Activated CD4-positive, alpha-beta T cell treated with anti-CD3 and anti-CD28 coated beads, Interleukin-2, amount 50 U/mL, for 16 hours (primary cell): ENCODE measurements at places on chromosomes 5 and 9.

DNA sequence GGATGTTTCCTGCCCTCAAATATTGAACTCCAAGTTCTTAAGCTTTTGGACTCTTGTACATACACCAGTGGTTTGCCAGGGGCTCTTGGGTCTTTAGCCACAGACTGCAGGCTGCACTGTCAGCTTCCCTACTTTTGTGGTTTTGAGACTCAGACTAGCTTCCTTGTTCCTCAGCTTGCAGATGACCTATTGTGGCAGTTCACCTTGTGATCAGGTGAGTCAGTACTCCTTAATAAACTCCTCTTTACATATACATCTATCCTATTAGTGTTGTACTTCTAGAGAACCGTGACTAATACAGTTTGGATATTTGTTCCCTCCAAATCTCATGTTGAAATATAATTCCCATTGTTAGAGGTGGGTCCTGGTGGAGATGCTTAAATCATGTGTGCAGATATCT, 681.9 kb upstream of the ARRDC3 start:
- no peak for DNase-seq

DNA sequence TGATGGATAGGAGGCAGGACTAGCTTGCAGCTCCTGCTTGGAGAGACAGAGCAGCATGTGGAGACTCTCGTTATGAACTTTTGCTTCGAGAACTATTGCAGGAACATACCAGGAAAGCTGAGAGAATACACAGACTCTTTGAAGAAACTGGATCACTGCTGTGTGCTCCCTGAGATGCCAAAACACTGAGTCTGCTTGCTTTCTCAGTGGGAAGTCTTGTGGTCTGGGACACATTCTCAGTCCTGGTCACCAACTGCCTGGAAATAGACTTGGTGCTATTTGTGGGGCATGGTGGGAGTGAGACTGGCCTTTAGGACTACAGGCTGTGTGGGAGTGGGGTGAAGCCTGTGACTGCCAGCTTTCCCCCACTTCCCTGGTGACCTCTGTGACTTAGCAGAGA, 252.6 kb downstream of the MED10 start:
- DNase-seq: no peak

DNA sequence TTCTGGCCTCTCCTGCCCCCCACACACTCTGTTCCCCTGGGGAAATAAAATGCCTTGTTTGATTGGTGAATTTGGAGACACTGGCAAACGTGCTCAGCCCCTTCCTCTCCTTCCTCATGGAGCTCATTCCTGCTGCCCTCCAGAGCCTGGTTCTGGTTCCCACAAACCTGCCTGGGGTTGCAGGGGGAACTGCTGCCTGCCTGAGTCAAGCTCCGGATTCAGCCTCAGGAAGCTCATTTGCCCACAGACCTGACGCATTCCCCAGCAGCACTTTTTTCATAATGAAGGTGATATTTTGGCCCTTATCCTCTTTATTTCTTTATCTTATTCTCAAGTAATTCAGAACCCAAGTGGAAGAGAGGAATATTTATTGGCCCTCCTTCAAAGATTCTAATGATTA, 140.5 kb downstream of the TTLL11 start:
- DNase-seq: no peak

DNA sequence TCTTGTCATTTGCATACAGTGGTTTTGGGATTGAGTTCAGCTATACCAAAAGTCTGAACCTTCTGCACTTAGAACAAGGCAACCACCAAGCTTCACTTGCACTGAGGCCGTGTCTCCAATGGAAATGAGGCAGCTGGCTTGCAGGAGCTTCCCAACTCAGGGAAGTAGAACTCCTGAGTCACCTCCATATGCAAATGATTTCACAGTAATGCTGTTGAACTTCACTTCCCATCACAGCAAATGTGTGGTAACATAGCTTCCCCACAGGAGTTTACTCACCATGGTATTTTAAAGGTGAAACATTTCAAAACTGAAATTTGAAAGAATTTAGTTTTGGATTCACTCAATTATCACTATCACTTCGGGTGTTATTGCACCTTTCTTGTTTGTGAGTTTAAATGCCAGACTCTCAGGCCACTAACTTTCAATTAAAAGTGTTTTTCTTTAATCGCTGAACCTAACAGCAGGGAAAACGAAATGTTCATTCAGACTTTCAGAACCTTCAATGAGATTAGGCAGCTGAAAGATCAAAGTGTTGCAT, 9.0 kb downstream of the CD274 start:
- DNase-seq: peak; percentile 88

DNA sequence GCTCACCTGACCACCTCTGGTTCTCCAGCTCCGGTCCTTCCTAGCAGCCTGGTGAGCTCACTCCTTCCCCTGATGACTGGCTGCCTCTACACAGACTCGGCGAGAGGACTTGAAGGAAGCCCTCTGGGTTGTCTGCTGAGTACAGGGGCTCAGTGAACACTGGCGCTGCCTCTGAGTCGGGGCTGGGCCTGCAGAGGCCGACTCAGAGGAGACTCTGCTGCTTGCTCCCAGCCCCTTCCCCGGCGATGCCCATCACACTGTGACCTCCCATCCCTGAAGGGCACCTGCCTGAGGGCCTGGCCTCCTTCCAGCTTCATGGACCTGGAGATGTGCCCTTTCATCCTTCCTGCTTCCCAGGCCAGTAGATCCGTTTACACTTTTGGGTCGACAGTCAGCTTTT, 22.0 kb downstream of the CRB2 start:
- DNase-seq: no peak

DNA sequence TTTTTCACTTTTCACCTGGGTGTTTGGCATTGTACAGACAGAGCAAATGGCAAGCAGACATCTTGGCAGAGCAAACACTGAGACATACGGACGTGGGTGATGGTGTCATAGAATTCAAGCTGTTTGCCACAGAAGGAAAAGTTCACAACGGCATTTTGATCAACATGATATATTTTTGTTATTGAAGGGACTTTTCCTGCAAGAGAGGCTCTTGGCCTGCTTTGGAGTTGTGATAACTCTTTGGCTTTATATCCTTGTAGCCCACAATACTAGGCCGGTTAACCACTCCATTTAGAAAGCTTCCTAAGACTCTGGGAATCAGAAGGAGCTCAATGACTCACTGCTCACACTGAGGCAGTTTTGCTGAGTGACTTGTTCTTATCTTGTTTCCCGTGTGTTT, 1038.3 kb downstream of the TLE1 start:
- DNase-seq: no peak
